Iris pigment epithelial cell (primary cell): ENCODE measurements at places on chromosomes 7 and 10.

DNA sequence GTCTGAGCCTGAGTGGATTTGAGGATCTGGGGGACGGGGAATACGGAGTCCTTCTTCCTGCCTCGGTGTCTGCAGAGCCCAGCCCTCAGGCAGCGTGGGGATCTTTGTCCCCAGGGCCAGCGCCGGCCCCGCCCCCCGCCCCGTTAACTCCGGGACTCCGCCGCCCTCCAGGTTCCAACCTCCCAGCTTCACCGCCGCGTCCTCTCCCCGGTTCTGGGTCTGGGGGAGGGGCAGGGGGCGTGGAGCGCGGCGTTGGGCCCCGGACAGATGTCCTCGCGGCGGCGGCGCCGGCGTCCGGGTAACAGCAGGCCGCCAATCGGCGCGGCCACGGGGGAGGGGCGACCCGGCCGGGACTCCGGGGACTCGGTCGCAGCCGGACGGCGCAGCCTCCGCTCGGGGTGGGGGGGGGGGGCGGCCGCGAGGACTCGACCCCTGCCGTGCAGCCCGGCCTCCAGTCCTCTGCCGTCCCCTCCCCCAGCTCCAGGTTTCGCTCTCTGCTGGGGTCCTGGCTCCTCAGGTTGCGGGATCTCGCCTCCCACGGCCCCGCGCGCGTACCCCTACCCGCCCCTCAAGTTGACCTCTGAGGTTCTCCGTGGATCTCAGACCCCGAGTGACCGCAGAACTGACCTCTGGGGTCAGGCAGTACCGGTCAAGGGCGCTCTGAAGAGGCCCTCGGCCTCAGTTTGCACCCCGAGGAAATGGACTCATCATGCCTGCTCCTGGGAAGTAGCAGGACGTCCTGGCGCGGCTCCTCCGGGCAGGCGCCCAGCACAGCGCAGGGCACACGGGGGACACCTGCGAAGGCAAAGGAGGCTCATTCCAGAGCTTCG, 2.3 kb upstream of the ELFN1 start:
- no peak for DNase-seq

- no peak for DNase-seq
These were observed 140.9 kb downstream of the DNAJB6 start for GRCh38 chr7:157477550-157478212.

- DNase-seq = no peak
These were observed 6.1 kb upstream of the GUSB start for GRCh38 chr7:65988084-65988483.

DNA sequence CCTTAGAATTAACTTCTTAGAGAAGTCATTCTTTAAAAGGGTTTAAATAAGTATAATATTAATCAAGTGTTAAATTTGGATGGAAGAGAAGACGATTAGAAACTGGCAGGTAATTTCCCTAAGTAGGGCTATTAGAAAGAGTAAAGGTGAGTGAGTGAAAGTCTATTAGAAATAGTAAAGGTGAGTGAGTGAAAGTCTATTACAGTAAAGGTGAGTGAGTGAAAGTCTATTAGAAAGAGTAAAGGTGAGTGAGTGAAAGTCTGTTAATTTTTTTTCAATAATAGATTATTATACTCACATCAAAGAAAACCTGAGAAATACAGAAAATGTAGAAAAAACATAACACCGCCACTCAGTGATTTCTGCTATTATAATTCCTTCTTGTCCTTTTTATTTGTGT, 10.8 kb upstream of the HBP1 start:
- DNase-seq = no peak

GRCh38 chr10:42781893-42782445, 626 bp upstream of the BMS1 start:
- DNase-seq = no peak

DNA sequence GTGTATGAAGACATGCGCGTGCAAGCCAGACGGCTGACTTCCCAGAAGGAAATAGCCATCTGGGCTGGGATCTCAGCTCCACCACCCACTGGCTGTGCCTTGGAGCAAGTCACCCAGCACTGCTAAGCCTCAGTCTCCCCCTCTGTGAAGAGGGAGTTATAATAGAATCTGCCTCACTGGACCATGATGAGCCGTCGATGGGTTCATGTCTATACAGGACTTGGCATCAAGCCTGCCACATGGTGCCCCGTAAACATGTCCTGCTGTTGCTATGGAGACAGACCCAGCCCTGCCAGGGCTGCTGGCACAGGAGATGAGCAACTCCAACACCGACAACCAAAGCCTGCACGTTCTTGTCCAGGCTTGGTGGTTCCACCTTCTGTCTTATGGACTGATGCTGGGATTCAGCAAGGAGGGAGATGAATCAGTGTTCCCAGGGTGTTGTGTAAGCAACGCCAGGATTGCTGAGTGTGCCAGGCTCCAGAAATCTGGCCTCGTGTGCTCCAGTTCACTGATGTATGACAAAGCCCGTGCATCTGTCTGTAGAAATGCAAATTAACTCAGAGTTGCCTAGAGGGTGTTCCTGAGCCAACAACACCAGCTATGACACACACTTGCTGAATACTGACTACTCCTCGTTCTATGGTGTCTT, 5.6 kb downstream of the GPR15LG start:
- DNase-seq = peak; percentile 38

GRCh38 chr10:131503992-131504391, 192.5 kb upstream of the TCERG1L start:
- no peak for DNase-seq

DNA sequence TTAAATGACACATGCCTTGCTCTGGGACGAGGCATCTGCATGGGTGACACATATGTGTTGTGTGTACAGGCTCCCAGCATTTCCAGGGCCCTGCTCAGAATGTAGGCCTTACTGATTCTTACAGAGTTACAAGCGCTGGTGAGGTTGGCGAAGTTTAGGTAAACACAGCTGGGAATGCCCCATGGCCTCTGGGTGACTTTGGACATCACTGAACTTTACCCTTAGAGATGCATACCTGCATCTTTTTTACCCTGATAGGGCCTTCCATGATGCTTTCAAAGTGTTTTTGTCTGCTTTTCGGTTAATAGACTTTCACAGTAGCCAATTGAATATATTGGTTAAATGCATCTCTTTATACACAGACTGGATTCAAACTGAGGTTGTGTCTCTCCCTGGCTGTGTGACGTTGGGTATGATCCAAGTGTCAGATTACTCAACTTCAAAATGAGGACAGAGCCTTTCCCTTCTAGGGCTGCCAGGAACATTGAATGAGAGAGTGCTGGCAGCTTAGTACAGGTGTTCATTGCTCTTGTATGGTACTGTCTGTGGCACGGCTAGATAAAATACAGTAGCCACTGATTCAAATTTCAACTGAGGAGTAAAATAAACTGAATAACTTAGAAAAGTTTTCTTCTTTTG, 29.5 kb downstream of the EGFR start:
- no peak for DNase-seq

DNA sequence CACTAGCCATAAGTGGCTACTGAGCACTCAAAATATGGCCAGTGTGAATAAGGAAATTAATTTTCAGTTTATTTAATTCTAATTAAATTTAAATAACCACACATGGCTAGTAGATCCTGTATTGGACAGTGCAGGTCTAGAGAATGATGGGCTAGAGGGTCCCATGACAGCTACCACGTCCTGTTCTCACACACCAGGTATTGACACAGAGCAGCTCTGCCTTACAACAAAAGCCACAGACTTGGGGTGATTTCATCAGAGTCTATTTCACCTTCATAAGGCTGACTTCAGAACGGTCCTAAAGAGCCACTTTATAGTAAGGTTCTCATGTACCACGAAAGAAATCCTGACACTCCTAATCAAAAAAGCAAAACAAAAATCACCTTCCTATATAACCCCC, 111.3 kb downstream of the UBE2H start:
- peak; percentile 28 for DNase-seq

DNA sequence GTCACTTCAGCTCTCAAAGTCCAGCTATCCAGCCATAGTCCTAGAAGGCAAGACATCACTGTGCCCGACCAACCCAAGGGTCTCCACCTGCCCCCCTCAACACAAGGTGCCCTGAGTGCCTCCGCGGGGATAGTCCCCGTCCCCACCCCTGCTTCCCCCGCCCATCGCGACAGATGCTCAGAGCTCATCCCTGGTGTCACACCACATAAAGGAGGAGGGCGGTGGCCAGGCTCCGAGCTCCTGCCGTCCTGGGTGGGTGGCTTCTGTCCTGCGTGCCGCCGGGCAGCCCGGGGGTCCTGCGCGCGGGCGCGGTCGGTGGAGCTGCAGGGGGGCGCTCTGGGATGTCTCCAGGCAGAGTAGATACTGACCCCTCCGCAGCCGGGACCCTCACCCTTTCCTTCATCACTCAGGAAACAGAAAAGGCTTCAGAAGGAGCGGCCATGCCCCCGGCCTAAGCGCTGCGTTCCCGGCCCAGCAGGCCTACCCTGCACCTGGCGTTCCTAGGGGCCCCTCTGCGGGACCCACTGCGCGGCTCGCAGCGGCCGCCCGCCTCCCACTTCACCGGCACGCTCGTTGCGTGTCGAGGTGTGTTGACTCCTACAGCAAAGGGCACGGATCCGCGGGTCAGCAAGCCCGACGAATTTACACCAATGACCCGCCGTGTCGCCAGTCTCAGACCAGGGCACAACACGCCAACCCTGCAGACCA, 53.4 kb downstream of the ALOX5 start:
- DNase-seq = no peak

DNA sequence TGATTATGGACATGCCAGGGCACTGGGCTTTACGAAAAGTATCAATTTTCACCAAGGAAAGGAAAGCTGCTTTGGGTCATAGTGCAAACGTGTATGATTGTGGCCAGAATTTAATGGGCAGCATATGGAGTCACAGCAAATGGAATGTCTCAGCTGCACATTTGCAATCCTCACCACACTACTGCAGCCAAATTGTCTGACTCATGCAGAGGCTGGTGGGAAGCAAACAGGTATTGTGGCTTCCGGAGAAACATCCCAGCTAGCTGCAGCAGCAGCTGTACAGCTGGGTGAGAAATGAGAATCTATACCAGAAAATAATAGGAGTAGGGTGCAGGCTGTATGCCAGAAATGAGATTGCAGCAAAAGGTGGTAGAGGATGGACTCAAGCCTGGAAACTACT, 374.7 kb upstream of the VWC2 start:
- DNase-seq = peak; percentile 15

- peak; percentile 59 for DNase-seq
These were observed 73.3 kb upstream of the COL13A1 start for GRCh38 chr10:69728335-69728870.

DNA sequence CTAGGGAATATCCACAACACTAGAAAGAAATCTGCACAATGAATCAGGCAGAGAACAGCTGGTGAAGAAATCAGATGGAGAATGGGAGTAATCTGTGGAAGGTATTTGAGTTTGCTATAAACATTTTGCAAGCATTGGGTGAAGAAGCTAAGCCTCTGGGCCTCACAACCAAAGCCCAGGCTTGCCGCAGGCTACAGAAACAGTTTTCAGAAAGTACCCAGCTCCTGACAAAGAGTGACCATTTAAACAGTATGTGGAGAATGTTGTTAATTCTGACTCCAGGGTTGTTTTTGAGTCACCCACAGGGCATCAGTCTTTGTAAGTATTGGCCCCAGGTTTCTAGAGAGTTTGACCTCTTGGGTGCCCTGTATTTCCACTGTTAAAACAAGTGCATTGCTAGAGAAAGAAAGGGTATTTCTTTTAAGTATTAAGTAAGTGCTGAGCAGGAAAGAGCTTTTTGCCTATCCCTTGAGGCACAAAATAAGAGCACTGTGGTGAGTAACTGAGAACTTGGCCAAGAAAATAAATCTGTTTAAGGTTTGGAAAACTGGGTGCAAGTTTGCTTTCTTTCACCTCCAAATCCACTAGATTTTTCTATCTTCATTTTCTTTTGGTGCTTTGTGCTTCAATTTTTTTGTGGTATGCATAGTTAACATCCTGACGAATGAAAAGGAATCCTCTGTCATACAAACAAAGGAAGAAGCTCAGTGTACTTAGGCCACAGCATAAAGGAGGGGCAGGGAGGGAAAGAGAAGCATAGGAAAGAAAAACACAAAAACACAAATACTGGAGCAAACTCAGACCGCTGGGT, 691.8 kb downstream of the SUGCT start:
- peak; percentile 83 for DNase-seq

- DNase-seq = peak; percentile 83
These were observed 14.4 kb downstream of the DENND2A start for GRCh38 chr7:140625908-140626868.

GRCh38 chr10:44520651-44521050, 135.8 kb upstream of the CXCL12 start:
- no peak for DNase-seq

- DNase-seq = no peak
These were observed 137.0 kb downstream of the NEUROD6 start for GRCh38 chr7:31203551-31203950.

DNA sequence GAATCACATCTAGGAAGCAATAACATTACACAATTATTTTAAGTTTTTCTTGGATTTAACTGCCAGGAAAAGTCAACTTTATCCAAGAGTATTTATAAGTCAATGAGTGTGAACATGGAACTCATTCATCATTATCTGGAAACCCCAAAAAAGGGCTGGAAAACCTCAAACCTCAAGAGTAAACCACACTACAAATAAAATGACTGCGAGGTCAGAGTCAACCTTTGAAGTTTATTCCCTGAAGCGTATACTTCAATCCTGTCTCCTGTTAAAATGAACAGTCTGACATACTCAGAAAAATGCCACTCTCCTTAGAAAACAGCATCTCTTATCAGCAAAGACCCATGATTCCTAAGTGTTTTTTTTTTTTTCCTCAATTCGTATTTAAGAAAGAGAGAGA, 86.5 kb downstream of the RELN start:
- DNase-seq = peak; percentile 14

DNA sequence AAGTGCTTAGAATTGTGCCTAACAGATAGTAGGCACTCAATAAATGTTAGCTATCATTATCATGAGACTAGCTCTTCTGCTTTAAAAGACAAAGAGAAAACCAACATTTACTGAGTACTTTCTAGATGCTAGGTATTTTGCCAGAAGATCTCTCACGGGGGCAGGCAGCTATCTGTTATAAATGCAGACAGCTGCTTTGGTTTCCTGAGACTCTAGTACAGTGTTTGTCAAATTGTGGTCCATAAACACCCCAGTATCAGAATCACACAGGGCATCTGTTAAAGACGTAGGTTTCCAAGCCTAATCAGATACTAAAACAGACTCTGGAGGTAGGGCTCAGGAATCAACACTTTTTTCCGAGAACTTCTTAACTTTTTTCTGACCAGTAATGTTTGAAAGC, 13.9 kb downstream of the FAM133B start:
- DNase-seq = no peak
